ENCODE measurements at places on chromosomes 3 and 15.

DNA sequence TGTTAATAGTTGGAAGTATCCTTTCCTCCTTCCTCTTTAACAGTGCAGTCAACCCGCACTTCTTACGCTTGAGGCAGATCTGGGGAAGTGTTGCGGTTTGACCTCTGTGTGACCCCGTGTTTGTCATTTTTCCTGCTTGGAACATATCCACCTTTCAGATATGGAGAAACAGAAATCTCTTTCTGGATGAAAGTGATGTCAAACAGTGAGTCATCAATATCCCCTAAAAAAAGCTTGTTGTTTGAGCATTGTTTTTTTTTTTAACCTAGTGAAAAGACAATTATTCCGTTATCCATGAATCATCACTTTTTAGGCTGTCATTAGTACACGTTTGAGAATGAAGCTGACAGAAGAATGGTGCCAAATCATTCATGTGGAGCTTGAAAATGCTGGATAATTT is 293.7 kb downstream of the ARPP21 start:
- DNase-seq = no peak

DNA sequence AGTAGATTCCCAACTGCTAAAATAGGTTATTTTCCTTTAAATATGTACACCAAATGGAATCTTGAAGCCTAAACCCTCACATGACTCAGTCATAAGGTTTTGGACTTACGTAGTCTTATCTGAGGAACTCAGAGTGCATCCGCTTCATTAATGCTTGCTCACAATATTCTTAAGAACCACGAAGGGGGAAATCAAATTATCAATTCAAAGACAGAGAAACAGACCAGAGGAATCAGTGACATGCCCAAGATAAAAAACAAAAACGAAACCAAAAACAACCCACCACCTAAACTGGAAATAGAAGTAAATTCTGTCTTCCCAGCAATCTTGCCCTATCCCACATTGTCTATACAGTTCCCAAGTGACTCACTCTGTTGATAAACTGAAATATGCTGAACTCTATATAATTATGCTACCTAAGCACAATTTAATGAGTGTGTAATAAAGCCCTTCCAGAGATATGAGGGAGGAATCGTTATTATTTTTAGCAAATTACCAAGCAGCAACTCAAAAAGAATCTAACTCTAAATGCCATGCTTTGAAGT is 135.4 kb upstream of the CBLB start:
- DNase-seq = no peak

DNA sequence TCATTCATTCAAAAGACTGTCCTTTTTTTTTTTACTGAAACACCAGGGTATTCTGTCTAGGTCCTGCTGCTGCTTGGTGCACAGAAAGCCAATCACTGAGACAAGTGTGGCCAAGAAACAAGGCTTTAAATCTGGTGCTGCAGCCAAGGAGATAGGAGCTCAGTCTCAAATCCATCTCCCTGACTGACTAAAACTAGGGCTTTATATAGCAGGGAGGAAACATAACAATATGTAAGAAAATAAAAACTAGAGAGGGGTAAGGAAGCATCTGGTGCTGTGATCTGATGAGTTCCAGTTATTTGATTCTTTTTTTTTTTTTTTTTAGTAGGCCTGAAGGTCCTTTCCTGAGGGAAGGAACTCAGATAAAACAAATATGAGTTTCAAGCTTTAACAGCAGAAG is 139.8 kb downstream of the ATG7 start:
- DNase-seq = no peak

DNA sequence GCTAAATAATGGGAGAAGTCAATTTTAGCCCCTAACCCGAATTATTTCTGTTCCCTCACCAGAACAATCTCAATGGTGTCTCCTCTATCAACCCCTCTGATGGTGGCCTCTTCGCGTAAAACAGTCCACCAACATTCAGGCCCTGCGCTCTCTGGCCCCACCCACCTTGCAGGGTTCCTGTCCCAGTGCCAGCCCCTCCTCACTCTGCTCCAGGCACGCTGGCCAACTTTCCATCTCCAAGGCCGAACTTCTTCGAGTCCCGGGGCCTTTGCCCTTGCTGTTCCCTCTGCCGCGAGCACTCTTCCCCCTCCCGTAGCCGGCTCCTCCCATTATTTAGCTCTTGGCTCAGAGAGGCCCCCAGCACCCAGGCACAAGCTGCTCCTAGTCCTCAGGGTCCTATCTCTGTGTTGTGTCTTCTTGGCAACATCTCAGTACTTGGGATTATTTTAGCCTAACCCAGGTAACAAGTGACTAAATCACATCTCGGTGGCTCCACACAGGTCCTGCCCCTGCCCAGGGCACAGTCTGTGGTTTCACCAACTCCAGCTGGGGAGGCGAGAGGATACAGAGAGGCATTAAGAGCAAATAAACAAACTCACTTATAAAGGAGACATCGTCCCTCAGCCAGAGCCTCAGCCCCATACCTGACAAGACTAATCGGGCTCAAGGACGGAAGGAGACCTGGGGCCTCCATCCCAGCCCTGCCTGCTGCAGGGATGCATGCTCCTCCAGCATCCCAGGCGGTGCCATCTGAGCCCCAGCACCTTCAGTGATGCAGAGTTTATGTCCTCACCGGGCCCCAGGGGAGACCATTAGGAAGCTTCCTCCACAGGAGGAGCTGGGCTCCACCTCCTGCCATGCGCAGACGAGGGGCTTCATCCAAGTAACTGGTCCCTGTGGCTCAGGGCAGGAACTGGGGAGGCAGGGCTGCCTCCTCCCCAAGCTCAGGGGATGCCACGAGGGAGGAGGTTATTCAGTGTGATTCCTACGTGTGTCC is 19.7 kb upstream of the IQSEC1 start:
- no peak for DNase-seq

- no peak for DNase-seq
Observed at GRCh38 chr3:157023226-157023625, 136.7 kb downstream of the CCNL1 start.

GRCh38 chr15:36666228-36666905 is 86.9 kb downstream of the CDIN1 start:
- no peak for DNase-seq
